Melanocyte of skin (primary cell): ENCODE measurements at places on chromosomes 11 and 22. TPM values are rescaled to one million over a fixed set of nuclear protein-coding genes. Genes with fewer than 3 reads are reported as not detected.

The UCP3 gene
- total RNA-seq = under 0.01 and 0.34 TPM in 2 replicates

The MS4A12 gene
- 0.34 TPM in 1 of 2 replicates, not detected in the other for total RNA-seq

The MN1 gene
- total RNA-seq = under 0.01 TPM in 2 replicates

The ANGPTL5 gene
- not detected in 2 replicates for total RNA-seq

The COMMD9 gene
- 48.5 and 74.1 TPM in 2 replicates for total RNA-seq

The TSGA10IP gene
- not detected in 2 replicates for total RNA-seq

The CNGA4 gene
- under 0.01 TPM in 1 of 2 replicates, not detected in the other for total RNA-seq

The OR8G5 gene
- total RNA-seq = not detected in 2 replicates

The SCGB1D4 gene
- total RNA-seq = not detected in 2 replicates

The OR4D5 gene
- total RNA-seq = not detected in 2 replicates

The C11orf98 gene
- 36.0 and 58.5 TPM in 2 replicates for total RNA-seq

The BIRC3 gene
- 0.46 and 0.67 TPM in 2 replicates for total RNA-seq

The AQP11 gene
- total RNA-seq = 3.4 and 5.8 TPM in 2 replicates

The ARHGEF17 gene
- 19.0 and 19.9 TPM in 2 replicates for total RNA-seq

The DDI1 gene
- not detected in 2 replicates for total RNA-seq

The EHD1 gene
- total RNA-seq = 32.9 and 49.0 TPM in 2 replicates

The RFPL3 gene
- total RNA-seq = not detected in 2 replicates

The ZBTB16 gene
- total RNA-seq = under 0.01 and 1.8 TPM in 2 replicates

The IGSF22 gene
- total RNA-seq = under 0.01 and 1.00 TPM in 2 replicates

The NEU3 gene
- total RNA-seq = 17.9 and 29.4 TPM in 2 replicates

The OLFML1 gene
- under 0.01 TPM in 1 of 2 replicates, not detected in the other for total RNA-seq

The LTO1 gene
- total RNA-seq = 11.6 and 12.7 TPM in 2 replicates

The ABCG4 gene
- total RNA-seq = 0.33 and 0.46 TPM in 2 replicates

The NCAM1 gene
- total RNA-seq = 0.69 and 14.5 TPM in 2 replicates

The GNAZ gene
- 1.2 and 2.0 TPM in 2 replicates for total RNA-seq

The OOSP2 gene
- not detected in 2 replicates for total RNA-seq

The TRIM48 gene
- not detected in 2 replicates for total RNA-seq

The CASP4 gene
- total RNA-seq = 145 and 191 TPM in 2 replicates

The SHISAL1 gene
- total RNA-seq = under 0.01 and 0.33 TPM in 2 replicates

The CCDC73 gene
- total RNA-seq = under 0.01 TPM in 1 of 2 replicates, not detected in the other

The INS gene
- not detected in 2 replicates for total RNA-seq

The KLHL35 gene
- 1.8 and 2.4 TPM in 2 replicates for total RNA-seq

The CPT1A gene
- total RNA-seq = 44.9 and 46.6 TPM in 2 replicates

The TEF gene
- 2.5 and 3.0 TPM in 2 replicates for total RNA-seq

The SMIM38 gene
- under 0.01 and 0.31 TPM in 2 replicates for total RNA-seq

The KRTAP5-1 gene
- total RNA-seq = not detected in 2 replicates

The SEC14L6 gene
- 0.34 TPM in 1 of 2 replicates, not detected in the other for total RNA-seq

The PPME1 gene
- total RNA-seq = 32.0 and 34.2 TPM in 2 replicates

The OR8D4 gene
- not detected in 2 replicates for total RNA-seq

The APOA1 gene
- total RNA-seq = 0.31 TPM in 1 of 2 replicates, not detected in the other

The B3GAT1 gene
- 0.67 and 3.1 TPM in 2 replicates for total RNA-seq

The SELENOH gene
- 67.6 and 89.6 TPM in 2 replicates for total RNA-seq

The OR51I1 gene
- not detected in 2 replicates for total RNA-seq

The PTH gene
- total RNA-seq = not detected in 2 replicates

The MAPK8IP1 gene
- 5.9 and 7.6 TPM in 2 replicates for total RNA-seq

The KIAA0930 gene
- 167 and 320 TPM in 2 replicates for total RNA-seq
